ENCODE measurements at places on chromosomes 11 and 22. TPM values are rescaled to one million over a fixed set of nuclear protein-coding genes. Genes with fewer than 3 reads are reported as not detected.

The CHADL gene
- 1.1 TPM for total RNA-seq

DNA sequence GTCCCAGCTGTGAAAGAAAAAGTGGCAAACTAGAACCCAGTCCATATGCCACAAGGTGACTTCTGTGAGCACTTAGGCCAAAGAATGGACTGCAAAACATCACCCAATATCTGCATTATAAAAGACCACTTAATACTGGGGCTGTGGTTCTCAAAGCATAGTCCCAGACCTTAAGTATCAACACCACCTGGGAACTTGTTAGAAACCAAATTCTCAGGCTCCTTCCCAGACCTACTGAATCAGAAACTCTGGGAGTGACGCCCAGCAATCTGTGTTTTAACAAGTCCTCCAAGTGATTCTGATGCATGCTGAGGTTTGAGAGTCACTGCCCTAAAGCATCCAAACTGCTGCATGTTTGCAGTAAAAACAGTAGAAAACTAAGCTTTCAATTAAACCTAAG is 81.3 kb downstream of the SERGEF start:
- DNase-seq, result no peak

DNA sequence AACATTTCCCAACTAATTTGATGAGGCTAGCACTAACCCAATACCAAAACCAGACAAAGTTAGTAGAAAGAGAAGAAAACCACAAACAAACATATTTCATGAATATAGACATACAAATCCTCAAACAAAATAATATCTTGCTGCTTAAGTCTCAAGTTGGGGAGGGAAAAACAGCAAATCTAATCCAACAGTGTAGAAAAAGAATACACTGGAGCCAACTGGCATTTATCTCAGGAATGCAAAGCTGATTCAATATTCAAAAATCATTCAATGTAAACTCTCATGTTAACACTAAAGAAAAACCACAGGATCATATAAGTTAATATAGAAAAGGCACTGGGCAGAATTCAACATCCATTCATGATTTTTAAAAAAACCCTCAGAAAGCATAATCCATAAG is 18.2 kb downstream of the GNB1L start:
- no peak for DNase-seq

DNA sequence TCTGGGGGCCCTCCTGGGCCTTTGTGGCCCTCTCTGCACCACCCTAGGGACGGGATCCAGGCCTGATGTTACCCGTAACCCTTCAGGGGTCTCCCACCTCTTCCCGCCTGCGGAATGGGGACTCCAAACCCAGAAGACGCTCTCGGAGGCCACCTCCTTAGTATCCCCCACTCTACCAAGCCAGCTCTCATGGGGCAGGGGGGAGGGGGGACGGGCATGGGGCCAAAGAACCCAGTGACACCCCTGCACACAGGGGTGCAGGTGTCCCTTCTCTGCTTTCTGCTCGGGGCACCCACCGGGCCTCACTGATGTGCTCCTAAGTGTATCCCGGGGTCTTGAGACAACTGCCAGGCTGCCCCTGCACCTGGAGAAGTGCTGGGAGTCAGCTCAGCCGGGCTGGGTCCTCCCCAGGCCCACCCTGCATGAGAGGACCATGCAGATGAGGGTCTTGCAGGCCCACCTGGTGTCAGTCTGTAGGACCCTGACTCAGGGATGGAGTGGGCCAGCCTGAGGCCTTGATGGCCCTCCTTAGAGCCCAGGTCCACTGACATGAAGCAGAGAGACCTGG is 176.9 kb downstream of the IGLL1 start:
- DNase-seq, result no peak

GRCh38 chr11:1889224-1889930 is 2.3 kb downstream of the PRR33 start:
- DNase-seq, result no peak

- no peak for DNase-seq
Observed at GRCh38 chr11:130218501-130219070, 59.0 kb downstream of the ST14 start.

DNA sequence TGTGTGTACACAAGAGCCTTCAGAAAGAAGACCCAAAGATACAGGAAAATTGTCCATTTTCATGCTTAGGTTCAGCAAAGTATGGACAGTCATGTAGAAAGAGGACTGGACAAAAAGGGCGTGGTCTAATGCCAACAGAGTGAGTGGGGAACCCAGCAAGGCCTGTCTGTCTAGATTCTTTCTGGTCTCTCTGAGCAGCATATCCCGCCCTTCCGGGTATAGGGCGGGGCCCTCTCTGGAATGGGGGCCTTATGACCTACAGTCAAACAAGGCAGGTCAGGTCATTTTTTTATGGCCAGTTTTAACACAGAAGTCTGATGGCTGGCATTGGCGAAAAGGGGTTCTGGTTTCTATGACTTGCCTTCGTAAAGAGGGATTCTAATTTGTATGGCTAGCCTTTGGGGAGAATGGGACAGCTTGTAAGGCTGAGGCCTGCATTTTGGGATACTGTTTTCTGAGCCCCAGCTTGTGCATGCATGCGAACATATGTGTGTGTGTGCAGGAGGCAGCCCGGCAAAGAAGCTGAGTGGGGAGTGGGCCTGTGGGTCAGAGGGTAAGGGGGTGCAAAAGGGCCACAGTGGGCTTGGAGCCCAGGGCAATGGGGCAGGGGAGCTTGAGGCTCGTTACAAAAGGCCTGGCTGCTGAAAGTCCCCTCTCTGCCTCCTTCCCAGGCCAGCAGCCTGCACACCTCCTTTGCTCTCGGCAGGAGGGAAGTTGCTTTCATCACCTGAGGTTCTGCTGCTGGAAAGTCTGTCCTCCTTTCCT is 130.5 kb upstream of the B3GAT1 start:
- no peak for DNase-seq

GRCh38 chr22:44406341-44407170 is 91.5 kb downstream of the RTL6 start:
- DNase-seq, result peak; percentile 9

The OR52E8 gene
- not detected for total RNA-seq

The CD6 gene
- total RNA-seq, result 2.8 TPM

The GRAP2 gene
- total RNA-seq, result 4.2 TPM

DNA sequence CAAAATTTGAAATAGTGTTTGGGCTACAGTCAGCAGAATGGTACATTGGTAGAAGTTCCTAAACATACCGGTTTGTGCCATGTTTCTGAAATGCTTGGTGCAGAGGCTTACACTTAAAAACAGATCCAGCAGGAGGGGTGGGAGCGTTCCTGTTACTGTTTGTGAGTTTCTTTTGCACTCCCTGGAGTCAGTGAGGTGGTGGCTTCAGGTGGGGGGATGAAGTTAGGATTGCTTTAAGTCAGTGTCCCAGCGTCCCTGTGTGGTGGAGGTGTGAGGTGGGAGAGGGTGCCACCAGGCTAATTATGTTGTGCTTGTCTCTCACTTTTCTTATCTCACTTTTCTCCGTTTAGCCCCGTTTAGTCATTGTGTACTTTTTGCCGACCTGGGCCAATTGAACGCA is 9.7 kb downstream of the TNRC6B start:
- DNase-seq, result no peak

DNA sequence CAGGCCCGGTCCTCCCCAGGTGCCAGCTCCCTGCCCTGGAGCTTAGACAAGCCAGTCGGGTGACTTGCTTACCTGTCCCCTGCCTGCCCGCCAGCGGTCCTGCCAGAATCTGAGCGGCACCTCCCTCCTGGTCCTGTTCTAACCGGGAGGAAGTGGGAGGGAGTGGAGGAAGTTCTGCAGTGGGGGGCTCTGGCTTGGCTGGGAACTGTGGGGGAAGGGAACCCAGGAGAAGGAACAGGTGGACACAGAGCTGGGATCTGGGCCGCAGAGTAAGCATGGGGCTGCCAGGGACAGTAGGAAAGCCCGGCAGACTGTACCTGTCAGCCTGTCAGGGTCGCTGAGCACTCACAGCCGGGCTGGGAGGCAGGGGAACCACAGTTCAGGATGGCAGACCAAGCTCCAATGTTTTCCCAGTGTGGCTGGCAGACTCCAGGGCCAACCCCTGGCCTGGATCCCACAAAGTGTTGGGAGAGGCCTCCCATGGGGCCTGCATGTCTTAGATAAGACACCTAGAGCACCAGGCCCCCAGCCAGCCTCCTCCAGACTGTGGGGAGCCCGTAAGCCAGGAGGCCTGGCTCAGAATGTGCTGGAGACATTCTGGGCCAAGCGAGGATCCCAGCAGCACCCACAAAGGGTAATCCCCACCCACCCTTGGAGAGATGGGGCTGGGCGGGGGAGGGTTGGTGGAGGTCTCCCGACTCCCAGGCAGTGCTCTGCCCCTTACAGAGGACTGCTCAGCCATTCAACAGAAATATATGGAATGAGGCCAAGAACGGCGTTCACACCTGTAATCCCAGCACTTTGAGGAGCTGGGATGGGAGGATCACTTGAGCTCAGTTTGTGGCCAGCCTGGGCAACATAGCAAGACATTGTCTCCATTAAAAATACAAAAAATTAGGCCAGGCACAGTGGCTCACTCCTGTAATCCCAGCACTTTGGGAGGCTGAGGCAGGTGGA is 2.3 kb downstream of the CYB5R3 start:
- peak; percentile 58 for DNase-seq

The MN1 gene
- 0.49 TPM for total RNA-seq

DNA sequence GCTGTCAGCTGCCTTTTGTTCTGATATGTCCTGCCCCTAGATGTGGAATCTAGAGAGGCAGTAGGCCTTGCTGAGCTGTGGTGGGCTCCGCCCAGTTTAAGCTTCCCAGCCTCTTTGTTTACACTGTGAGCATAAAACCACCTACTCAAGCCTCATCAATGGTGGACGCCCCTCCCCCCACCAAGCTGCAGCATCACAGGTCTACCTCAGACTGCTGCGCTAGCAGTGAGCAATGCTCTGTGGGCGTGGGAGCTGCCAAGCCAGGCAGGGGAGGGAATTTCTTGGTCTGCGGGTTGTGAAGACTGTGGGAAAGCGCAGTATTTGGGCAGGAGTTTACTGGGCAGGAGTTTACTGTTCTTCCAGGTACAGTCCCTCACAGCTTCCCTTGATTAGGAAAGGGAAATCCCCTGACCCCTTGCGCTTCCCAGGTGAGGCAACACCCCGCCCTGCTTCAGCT is 98.5 kb downstream of the SMCO4 start:
- DNase-seq, result peak; percentile 52

The HEPN1 gene
- not detected for total RNA-seq

- DNase-seq, result no peak
Observed at GRCh38 chr11:64185175-64185692, 737 bp upstream of the STIP1 start.

DNA sequence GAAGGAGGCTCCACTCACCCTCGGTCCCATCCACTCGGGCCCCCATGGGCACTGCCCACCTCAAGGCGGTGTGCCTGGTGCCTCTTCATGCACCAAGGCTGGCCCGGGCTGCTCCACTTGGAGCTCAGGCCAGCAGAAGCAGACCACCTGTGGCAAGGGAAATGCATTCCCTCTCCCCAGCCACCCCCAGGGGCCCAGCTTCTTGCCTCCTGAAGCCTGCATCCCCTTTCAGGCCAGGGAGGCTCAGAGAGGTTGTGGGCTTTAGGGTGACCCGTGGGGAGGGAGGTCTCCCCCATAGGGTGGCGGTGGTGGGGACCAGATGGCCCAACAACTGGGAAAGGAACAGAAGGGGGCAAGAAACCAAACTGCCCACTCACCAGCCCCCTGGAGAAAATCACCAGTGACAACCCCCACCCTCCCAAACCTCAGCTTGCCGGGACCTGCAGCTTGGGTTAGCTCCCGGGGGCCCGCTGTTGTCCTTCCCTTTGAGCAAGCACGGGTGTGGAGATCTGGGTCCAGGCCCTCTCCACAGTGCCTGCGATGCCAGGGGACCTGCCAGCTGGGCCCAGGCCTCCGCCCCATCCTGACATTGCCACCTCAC is 8.4 kb downstream of the CBX6 start:
- no peak for DNase-seq

- DNase-seq, result no peak
Observed at GRCh38 chr22:40516416-40516815, 120.1 kb downstream of the MRTFA start.

- no peak for DNase-seq
Observed at GRCh38 chr11:114034956-114035355, 24.6 kb upstream of the ZBTB16 start.

- DNase-seq, result no peak
Observed at GRCh38 chr11:17314232-17314547, 37.4 kb upstream of the NCR3LG1 start.

DNA sequence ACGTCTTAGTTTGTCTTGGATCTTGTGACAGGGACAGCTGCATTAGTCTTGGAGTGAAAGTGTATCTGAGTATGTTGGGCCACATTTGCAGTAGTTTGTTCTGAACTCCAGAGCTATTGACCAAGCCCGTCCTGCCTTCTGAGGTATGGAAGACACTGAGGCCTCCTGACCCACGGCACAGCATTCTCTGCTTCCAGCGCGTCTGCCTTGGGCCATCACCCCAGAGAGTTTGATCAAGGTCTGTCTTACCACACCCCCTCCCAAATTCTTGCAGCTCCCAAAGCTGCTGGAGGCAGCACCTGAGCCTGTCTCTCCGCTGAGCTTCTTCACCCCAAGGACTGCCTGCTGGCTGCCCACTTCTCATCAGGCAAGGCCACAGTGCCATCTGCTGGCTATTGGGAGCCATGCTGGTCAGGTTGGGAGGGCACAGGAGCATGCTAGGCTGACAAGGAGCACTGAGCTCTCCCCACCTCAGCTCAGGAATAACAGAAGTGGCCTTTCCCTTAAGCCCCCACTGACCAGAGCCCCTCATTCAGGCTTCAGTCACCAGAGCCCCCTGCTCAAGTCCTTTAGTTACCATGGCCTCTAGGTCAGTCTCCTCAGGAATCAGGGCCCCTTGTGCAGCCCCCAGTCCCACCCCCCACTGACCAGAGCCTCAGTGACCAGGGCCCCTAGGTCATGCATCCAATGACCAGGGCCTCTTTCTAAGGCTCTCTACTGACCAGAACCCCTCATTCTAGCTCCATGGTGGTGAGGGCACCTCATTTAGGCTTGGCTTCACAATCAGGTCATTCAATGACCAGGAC is 27.2 kb upstream of the SMPD1 start:
- peak; percentile 64 for DNase-seq

The OR51B4 gene
- not detected for total RNA-seq

The CCDC15 gene
- total RNA-seq, result 0.73 TPM

The GRM5 gene
- total RNA-seq, result not detected

- no peak for DNase-seq
Observed at GRCh38 chr11:103434073-103434411, 324.8 kb downstream of the DYNC2H1 start.

DNA sequence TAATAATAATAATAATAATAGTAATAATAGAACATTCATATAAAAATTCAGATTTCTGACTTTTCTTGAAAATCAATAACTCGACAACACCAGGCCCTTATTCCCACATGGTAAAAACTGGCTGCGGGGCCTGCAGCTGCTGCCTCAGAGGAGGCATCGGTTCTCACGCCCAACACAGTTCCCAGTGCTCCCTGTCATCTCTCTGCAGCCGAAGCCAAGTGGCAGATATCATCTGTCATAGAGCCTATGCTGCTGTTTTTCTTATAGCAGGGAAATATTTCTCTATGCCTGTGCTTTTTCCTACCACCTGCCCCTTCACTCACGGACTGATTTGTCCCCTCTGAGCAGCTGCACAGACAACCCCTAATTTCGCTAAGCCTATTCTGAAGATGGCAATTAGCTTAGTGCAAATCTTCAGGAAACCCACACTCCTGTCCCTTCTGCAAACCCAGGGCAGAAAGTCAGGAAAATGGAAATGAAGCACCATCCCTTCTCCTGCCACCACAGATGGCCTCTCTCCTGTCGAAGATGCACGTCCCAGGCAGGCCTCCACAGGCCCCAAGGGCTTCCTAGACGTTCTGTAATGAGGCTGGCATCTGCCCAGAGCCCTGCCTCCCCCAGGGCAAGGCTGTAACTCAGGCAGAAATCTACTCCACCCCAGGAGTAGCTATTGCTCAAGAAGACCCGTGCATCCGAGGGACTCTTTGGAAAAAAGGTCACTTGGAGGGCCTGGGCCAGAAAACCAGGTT is 66.7 kb downstream of the SYN3 start:
- no peak for DNase-seq

The VWA5A gene
- 55.8 TPM for total RNA-seq
